Activated CD8-positive, alpha-beta T cell treated with anti-CD3 and anti-CD28 coated beads for 36 hours (primary cell): ENCODE measurements at places on chromosomes 3 and 15. TPM values are rescaled to one million over a fixed set of nuclear protein-coding genes. Genes with fewer than 3 reads are reported as not detected.
A peak's percentile ranks its signal among the peaks of the same experiment; 100 is the strongest.

Gene TMED3
- 41.4 TPM for total RNA-seq

Gene GTPBP8
- 24.7 TPM for total RNA-seq

Gene HIGD2B
- 0.32 TPM for total RNA-seq

Gene PAK6
- 0.67 TPM for total RNA-seq

Gene ADAMTS17
- 1.5 TPM for total RNA-seq

Gene GOLGA6A
- not detected for total RNA-seq

Gene CADM2
- total RNA-seq, result 0.38 TPM

DNA sequence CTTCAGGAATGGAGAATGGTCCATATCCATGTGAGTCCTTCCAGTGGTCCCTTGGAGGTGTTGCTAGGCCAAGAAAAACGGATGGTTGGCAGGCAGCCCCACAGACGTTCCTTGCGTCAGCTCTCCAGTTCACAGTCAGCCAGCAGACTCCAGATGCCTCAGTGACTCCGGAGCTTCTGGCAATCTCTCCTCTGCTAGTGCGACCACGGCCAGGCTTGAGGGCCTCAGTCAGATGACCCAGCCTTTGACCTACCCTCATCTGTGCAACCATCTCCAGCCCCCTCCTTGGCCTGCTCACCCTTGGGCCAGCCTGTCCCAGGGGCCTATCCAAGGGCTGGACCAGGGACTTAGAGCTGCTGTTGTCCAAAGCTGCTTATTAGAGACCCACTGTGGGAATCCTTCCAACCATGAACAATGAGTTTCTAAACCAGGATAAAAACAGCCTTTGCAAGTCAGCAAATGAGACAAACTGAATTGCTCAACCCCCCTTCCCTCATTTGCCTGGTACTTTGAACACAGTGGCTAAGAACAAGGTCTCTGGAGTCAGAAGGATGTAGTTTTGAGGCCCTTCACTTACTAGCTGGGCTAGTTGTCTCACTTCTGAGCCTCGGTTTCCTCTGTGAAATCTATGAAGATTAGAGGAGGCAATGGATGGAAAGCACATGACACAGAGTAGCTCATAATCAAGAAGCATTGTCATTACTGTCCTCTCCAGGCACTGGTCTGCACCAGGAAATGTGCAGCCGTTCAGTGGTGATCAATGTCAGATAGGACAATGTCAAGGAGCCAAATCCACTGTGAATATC, 44.8 kb downstream of the ANP32A start:
- H3K4me3 ChIP-seq, result no peak overlapping the region
- H3K27ac ChIP-seq, result no peak overlapping the region
- H3K27me3 ChIP-seq, result no peaks in the 10 kb centered on the region
- peaks cover 18% of the 10 kb centered on the region for H3K36me3 ChIP-seq
- DNase-seq, result no peak

GRCh38 chr15:52183562-52184173, 7.5 kb downstream of the GNB5 start:
- no peaks in the 10 kb centered on the region for H3K27me3 ChIP-seq
- H3K4me3 ChIP-seq, result no peak overlapping the region
- H3K27ac ChIP-seq, result no peak overlapping the region
- H3K36me3 ChIP-seq, result no peaks in the 10 kb centered on the region
- DNase-seq, result peak; percentile 41

DNA sequence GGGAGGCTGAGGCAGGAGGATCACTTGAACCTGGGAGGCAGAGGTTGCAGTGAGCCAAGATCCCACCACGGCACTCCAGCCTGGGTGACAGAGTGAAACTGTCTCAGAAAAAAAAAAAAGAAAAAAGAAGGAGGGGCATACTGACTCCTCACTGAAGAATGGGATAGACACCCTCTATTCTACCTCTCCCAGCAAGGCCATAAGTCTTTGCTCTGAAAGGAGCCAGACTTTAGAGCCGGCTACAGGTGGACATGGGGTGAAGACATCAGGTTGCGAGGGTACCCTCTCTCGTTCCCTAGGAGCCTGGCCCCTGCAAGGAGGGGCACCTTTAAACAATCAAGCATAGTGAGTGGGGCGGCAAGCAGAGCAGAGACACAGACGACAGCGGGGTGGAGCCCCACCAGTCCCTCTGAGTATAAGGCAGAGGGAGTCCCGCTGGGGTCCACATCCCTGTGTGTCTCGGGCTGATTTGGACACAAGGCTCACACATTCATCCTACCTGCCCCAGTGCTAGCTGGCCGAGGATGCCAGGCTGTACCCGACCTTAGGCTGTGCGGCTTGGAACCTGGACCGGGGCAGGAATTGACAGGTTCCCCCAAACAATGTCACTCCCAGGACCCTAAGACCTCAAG, 1.1 kb downstream of the GRAMD2A start:
- H3K4me1 ChIP-seq, result peaks cover 14% of the 10 kb centered on the region
- H3K27ac ChIP-seq, result no peak overlapping the region
- peaks cover 14% of the 10 kb centered on the region for H3K27me3 ChIP-seq
- H3K36me3 ChIP-seq, result peaks cover 37% of the 10 kb centered on the region

GRCh38 chr15:70362886-70363285, 265.2 kb upstream of the TLE3 start:
- peaks cover 6% of the 10 kb centered on the region for H3K4me1 ChIP-seq
- H3K27ac ChIP-seq, result no peak overlapping the region
- H3K36me3 ChIP-seq, result no peaks in the 10 kb centered on the region

- H3K4me3 ChIP-seq, result no peak overlapping the region
- no peaks in the 10 kb centered on the region for H3K27me3 ChIP-seq
- peak overlapping the region; percentile 8 for H3K27ac ChIP-seq
- H3K36me3 ChIP-seq, result peaks cover 5% of the 10 kb centered on the region
Measured at GRCh38 chr15:40063563-40064011, 24.6 kb upstream of the SRP14 start.

- DNase-seq, result peak; percentile 44
- no peak overlapping the region for H3K27ac ChIP-seq
- H3K36me3 ChIP-seq, result no peaks in the 10 kb centered on the region
- H3K27me3 ChIP-seq, result peaks cover 4% of the 10 kb centered on the region
- H3K4me3 ChIP-seq, result no peak overlapping the region
Measured at GRCh38 chr3:121995161-121996137, 26.6 kb downstream of the ILDR1 start.

DNA sequence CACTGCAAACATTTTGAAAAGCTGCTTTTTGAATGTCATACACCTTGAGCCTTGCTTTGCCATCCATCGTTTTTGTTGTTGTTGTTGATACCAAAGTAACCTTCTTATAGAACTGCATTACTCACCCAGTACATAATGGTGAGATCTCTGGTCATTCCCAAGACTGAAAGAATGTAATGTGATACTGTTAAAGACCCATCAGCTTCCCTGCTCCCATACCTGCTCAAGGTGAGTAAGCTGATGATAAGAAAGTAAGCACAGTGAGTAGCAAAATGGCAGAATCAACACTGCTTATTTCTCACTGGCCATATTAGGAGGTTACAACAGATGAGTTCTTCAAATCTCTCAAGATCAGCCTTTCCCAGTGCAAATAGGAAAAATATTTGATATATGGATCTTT, 89.8 kb downstream of the CADPS start:
- H3K4me1 ChIP-seq, result no peaks in the 10 kb centered on the region
- no peak for DNase-seq
- no peak overlapping the region for H3K27ac ChIP-seq
- H3K36me3 ChIP-seq, result no peaks in the 10 kb centered on the region
- no peak overlapping the region for H3K4me3 ChIP-seq

GRCh38 chr15:67142767-67143100, 77.3 kb downstream of the SMAD3 start:
- H3K27ac ChIP-seq, result no peak overlapping the region
- peaks cover 71% of the 10 kb centered on the region for H3K4me1 ChIP-seq
- no peak overlapping the region for H3K4me3 ChIP-seq
- no peak for DNase-seq

GRCh38 chr15:99965376-99965775, 232.1 kb upstream of the LYSMD4 start:
- H3K27me3 ChIP-seq, result no peaks in the 10 kb centered on the region
- H3K27ac ChIP-seq, result no peak overlapping the region

DNA sequence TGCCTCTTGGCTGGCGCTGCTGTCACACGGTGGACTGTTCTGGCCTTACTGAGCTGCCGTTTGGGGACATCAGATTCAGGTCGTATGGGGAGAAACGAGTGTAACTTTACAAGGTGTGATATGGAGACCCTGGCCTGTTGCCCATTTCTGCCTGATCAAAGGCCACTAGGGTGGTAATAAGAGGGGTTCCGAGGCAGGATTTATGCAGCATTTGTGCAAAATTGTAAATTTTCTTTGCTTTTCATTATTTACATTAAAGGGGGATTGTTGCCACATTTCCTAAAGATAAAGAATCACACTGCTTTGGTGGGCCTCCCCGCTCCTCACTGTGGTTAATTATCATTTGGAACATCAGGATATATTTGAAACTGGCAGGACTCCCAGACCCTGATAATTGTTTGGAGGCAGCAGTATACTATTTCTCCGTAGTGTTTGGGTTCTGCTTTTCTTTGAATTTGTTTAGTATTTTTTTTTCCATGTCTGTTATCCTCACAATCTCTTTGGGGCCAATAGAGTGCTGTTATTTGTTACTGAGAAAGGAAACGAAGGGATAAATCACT, 891 bp downstream of the NXPE3 start:
- no peaks in the 10 kb centered on the region for H3K27me3 ChIP-seq
- H3K4me1 ChIP-seq, result peaks cover 54% of the 10 kb centered on the region
- peak overlapping the region; percentile 98 for H3K27ac ChIP-seq
- peaks cover 23% of the 10 kb centered on the region for H3K36me3 ChIP-seq
- DNase-seq, result no peak
- peak overlapping the region; percentile 85 for H3K4me3 ChIP-seq

GRCh38 chr15:60195611-60196010, 191.5 kb downstream of the FOXB1 start:
- DNase-seq, result no peak
- H3K27ac ChIP-seq, result no peak overlapping the region
- H3K4me3 ChIP-seq, result no peak overlapping the region
- peaks cover 33% of the 10 kb centered on the region for H3K27me3 ChIP-seq
- no peaks in the 10 kb centered on the region for H3K36me3 ChIP-seq

- H3K27ac ChIP-seq, result peak overlapping the region; percentile 76
- peak overlapping the region; percentile 54 for H3K4me3 ChIP-seq
- H3K27me3 ChIP-seq, result no peaks in the 10 kb centered on the region
- H3K4me1 ChIP-seq, result peaks cover 38% of the 10 kb centered on the region
Measured at GRCh38 chr3:98532275-98532637, 478 bp downstream of the GPR15 start.

DNA sequence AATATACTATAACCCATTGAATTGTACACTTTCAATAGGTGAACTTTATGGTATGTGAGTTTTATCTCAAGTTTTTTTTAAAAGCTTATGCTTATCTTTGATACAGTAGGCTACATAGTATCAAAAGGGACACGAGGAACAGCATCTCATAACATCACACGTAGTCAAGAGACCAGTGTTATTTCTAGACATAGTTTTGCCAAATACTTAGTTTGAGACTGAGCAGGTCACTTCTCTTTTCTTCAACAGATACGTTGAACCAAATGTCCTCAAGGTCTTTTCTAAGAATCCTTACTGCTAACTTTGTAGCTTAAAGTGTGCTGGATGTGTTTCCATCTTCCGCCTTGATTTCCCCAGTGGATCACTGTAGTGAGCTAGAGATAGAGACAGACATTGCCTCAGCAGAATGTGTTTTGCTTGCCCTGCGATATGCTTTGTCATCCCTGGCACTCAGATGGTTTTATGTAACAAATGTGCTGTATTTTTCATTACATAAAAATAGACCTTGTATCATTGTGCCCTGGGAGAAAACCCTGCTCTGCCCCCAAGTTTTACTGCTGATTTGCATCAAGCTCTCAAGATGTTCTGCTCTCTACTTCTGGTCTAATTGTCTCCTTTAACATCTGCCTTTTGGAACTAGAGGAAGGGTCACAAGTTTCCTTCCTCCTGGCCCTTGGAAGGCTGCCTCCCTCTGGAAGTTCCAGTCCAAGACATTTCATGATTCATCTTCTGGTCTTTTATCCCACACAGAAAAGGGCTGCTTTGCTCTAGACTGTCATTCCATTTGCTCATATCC, 426.4 kb upstream of the RGMA start:
- H3K36me3 ChIP-seq, result no peaks in the 10 kb centered on the region
- no peaks in the 10 kb centered on the region for H3K4me1 ChIP-seq
- no peak overlapping the region for H3K4me3 ChIP-seq

DNA sequence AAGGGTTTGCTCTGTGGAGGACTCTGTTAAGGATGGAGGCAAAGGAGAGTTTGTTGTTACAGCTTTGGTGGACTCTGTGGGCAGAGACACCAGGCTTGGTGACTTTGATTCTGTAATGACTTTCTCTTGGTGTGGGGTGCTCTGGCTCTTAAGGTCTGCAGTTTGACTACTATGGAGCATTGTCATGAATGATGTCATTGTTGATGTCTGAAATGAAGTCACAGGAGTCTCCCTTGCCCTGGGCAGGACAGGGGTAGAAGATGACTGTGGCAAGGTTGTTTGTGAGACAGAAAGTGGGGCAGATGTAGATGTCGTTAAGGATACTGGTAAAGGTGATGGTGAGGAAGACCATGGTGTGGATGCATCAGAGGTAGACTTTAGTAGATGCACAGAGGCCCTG, 42.7 kb downstream of the HEG1 start:
- no peak for DNase-seq
- no peak overlapping the region for H3K27ac ChIP-seq
- peaks cover 15% of the 10 kb centered on the region for H3K4me1 ChIP-seq
- H3K36me3 ChIP-seq, result peaks cover 57% of the 10 kb centered on the region
- H3K27me3 ChIP-seq, result no peaks in the 10 kb centered on the region
- H3K4me3 ChIP-seq, result no peak overlapping the region

- H3K4me1 ChIP-seq, result peaks cover 9% of the 10 kb centered on the region
- H3K36me3 ChIP-seq, result no peaks in the 10 kb centered on the region
- H3K27ac ChIP-seq, result no peak overlapping the region
Measured at GRCh38 chr3:13792512-13793371, 87.1 kb downstream of the WNT7A start.

GRCh38 chr3:118128886-118129285, 905.8 kb downstream of the IGSF11 start:
- no peaks in the 10 kb centered on the region for H3K4me1 ChIP-seq
- no peak for DNase-seq
- no peaks in the 10 kb centered on the region for H3K27me3 ChIP-seq
- no peak overlapping the region for H3K27ac ChIP-seq
- H3K4me3 ChIP-seq, result no peak overlapping the region

GRCh38 chr15:39156646-39157250, 424.1 kb upstream of the THBS1 start:
- H3K27ac ChIP-seq, result no peak overlapping the region
- no peaks in the 10 kb centered on the region for H3K36me3 ChIP-seq
- H3K4me1 ChIP-seq, result no peaks in the 10 kb centered on the region
- H3K27me3 ChIP-seq, result peaks cover 19% of the 10 kb centered on the region

GRCh38 chr15:79027532-79028410, 62.8 kb downstream of the RASGRF1 start:
- H3K36me3 ChIP-seq, result no peaks in the 10 kb centered on the region
- no peak overlapping the region for H3K4me3 ChIP-seq
- peaks cover 9% of the 10 kb centered on the region for H3K27me3 ChIP-seq
- no peaks in the 10 kb centered on the region for H3K4me1 ChIP-seq
- no peak for DNase-seq
